Vagina (tissue), 2 donors: ENCODE measurements at places on chromosomes 13 and 19. TPM values are rescaled to one million over a fixed set of nuclear protein-coding genes. Genes with fewer than 3 reads are reported as not detected.

NLRP9 gene
- not detected for total RNA-seq

RNF113B gene
- not detected for total RNA-seq

PLIN3 gene
- 93.8 TPM for total RNA-seq

APOC4 gene
- not detected for total RNA-seq

PRR20B gene
- total RNA-seq, result not detected

RINL gene
- total RNA-seq, result 7.4 TPM

C19orf38 gene
- total RNA-seq, result 2.5 TPM

CGB5 gene
- not detected for total RNA-seq

CGB2 gene
- total RNA-seq, result not detected

MISP3 gene
- total RNA-seq, result 2.7 TPM

UBE2L5 gene
- total RNA-seq, result not detected

PSG3 gene
- not detected for total RNA-seq

PRTN3 gene
- total RNA-seq, result not detected

SMIM17 gene
- 0.98 TPM for total RNA-seq

ZNF729 gene
- not detected for total RNA-seq

TNNI3 gene
- total RNA-seq, result not detected

CEACAM6 gene
- 6.9 TPM for total RNA-seq

CATSPERD gene
- not detected for total RNA-seq

ZNF132 gene
- 5.2 TPM for total RNA-seq

ZNF221 gene
- total RNA-seq, result 2.7 TPM

POU4F1 gene
- not detected for total RNA-seq

USHBP1 gene
- 20.4 TPM for total RNA-seq

CTXN1 gene
- total RNA-seq, result 14.2 TPM

CYP2F1 gene
- not detected for total RNA-seq

CDX2 gene
- total RNA-seq, result not detected

CEACAM19 gene
- 7.1 TPM for total RNA-seq

CD79A gene
- not detected for total RNA-seq

ANGPTL8 gene
- total RNA-seq, result not detected

ERICH6B gene
- not detected for total RNA-seq

PRR36 gene
- total RNA-seq, result not detected

ZNF766 gene
- total RNA-seq, result 5.6 TPM

NKPD1 gene
- 14.0 TPM for total RNA-seq

JSRP1 gene
- not detected for total RNA-seq

CGB8 gene
- total RNA-seq, result not detected

IL12RB1 gene
- total RNA-seq, result not detected

CCDC169 gene
- not detected for total RNA-seq

ZNF582 gene
- 6.9 TPM for total RNA-seq

SBK3 gene
- not detected for total RNA-seq

FXYD1 gene
- 135 TPM for total RNA-seq

RUVBL2 gene
- 100 TPM for total RNA-seq

MEF2B gene
- total RNA-seq, result not detected

OR7A5 gene
- 0.74 TPM for total RNA-seq

SPACA6 gene
- total RNA-seq, result 53.0 TPM

PEX11G gene
- 2.7 TPM for total RNA-seq

NXNL1 gene
- total RNA-seq, result not detected

TMC4 gene
- total RNA-seq, result 22.3 TPM

CHAF1A gene
- total RNA-seq, result 21.4 TPM

NLRP4 gene
- not detected for total RNA-seq

TIMM50 gene
- 65.3 TPM for total RNA-seq

CELF5 gene
- total RNA-seq, result not detected

TNFSF9 gene
- total RNA-seq, result 7.9 TPM

GIPR gene
- total RNA-seq, result 3.4 TPM
